H54 (cell line): ENCODE measurements at places on chromosomes 2 and 18.

DNA sequence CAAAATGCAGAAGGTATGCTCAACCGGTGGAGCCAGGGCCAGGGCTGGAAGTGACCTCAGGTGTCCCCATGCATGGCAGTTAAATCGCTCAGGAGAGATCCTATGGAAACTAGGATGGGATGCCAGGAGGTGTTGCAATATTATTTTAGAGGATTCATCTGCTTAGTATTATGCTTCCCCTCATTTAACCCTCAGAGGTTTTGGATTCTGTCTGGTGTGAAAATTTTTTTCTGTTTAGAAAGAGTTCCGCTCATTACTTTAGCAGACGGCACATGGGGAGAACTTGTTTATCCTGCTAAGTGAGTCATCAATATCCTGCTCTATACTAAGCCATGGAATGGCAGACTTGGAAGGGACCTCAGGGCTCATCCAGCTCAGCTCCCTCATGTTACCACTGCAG, 42.5 kb downstream of the TRIB2 start:
- DNase-seq, result no peak

DNA sequence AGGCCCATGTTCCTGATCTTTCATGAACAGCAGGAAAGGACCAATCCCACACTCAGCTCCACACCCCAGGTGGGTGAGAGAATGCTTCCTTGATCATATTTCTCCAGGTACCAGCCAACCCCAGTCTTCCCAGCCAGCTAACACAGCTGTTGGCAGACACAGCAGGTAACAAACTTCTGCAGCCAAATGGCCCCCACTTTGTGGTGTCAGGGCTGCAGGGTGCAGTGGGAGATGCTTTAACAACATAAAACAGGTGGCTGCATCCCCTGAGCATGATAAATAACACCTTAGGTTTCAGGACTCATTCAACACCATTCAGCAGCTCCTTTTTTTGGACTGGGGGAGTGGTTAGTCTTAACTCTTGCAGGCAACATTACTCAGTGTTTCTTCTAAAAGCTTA, 76.7 kb upstream of the ACAA2 start:
- no peak for DNase-seq

- no peak for DNase-seq
Observed at GRCh38 chr18:48199399-48199798, 209.8 kb downstream of the ZBTB7C start.

DNA sequence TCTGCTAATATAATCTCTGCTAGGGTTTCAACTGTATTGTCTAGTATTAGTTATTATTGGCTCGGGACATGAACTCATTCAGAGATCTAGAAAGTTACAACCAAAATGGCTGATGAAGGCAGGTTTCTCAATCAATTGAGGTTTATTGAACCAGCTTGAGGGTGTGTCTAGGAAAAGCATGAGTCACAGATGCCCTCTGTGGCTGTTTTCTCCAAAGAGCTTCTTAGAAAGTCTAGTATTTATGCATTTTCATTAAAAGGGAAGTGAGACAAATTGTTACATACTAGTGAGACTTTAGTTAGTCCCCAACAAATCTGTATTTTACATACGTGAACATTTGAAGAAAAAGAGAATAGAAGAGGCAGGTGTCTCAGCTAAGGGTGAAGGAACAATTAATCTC, 23.0 kb upstream of the RTTN start:
- no peak for DNase-seq

DNA sequence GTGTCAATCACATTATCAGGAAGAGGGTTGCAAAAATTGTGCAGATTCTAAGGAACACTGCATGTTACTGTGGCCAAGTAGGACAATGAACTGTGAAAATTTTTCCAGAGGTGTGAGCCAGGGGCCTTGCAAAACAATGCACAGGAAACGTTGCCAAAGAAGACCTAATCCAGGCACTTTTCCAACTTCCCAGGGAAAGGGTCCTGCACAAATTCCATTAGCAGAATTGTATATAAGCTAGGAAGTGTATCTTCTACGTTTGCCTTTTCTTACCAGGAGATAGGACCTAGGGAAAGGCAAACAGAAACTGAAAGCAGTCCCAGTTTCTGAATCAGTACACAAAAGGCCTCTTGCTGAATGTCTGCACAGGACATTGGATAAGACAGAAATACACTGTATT, 1888.3 kb upstream of the CELF4 start:
- no peak for DNase-seq

- DNase-seq, result no peak
Observed at GRCh38 chr2:69452687-69453086, 15.5 kb upstream of the NFU1 start.

GRCh38 chr18:31680831-31681568, 3.4 kb downstream of the B4GALT6 start:
- no peak for DNase-seq

- peak; percentile 42 for DNase-seq
Observed at GRCh38 chr2:88671786-88672427, 19.6 kb upstream of the RPIA start.

DNA sequence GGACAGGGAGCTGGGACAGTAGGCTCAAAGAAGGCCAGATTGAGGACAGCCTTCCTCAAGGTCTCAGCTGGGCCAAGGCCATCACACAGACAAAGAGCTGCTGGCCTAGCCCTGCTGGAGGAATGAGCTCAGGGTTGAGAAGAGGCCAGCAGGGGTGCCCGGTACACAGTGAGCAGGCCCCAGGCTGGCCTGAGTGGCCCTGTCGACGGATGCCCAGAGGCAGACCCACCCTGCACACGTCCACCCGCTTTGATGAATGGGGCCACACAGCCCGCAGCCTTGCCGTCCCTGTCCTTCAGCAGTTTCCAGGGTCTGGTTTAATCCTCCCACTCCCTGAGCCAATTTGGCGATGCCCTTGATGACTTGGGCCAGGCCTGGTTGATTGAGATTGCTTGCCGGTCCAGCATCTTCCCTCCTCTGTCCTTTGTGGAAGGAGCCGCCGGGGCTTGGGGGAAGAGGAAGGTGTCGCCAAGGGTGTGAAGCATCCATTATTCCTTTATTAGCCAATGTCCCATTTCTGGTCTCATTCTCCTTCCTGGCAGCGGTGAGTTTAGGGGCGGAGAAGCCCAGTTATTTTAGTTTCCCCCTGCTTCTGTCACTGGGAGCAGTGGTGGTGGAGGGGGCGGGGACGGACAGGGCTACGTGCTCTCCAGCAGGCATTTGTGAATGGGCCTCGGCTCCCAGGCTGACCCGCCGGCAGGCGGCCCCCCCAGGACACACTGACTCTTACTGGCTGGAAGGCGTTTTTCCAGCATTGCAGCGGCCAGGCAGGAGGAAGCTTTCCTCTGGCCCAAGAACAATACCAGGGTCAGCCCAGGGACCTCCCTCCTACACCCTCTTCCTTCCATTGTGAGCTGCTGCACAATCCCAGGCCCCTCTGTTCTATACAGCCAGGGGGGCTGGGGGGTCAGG, 141.8 kb downstream of the CTIF start:
- DNase-seq, result no peak

DNA sequence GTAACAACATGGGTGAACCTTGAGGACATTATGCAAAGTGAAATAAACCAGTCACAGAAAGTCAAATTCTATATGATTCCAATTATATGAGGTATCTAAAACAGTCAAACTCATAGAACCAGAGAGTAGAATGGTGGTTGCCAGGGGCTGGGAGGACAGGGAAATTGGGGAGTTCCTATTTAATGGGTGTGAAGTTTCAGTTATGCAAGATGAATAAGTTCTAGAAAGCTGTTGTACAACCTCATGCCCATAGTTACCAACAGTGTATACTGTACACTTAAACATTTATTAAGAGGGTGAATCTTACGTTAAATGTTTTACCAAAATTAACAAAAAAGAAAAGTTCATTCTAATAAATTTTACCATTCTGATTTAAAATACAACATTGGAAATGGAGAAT, 92.7 kb upstream of the WDSUB1 start:
- no peak for DNase-seq

GRCh38 chr2:159891917-159892730, 94.1 kb upstream of the CD302 start:
- DNase-seq, result peak; percentile 57

GRCh38 chr18:10558243-10558966, 32.6 kb downstream of the NAPG start:
- DNase-seq, result no peak

GRCh38 chr2:182933629-182934028, 67.2 kb upstream of the FRZB start:
- DNase-seq, result no peak

DNA sequence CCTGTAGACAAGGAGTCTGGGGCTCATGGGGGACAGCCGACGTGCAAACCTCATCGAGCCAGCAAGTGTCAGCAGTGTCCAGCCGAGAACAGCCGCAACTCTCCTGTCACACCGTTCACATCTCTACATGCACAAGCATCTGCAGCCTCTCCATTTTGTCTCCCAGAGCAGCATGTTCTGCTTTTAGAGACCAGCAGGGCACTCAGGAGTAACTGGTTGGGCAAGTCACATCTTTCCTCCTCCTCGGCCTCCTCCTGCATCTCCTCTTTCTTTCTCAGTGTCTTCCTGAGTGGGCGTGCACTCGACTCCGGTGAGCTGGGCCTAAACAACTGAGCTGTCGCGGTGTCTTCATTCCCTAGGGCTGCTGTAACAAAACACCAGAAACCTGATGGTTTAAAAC, 249.9 kb downstream of the SH3BP4 start:
- no peak for DNase-seq
